ENCODE measurements at places on chromosomes 3 and 15.

GRCh38 chr3:120854908-120855526, 53.0 kb upstream of the STXBP5L start:
- no peak for DNase-seq

GRCh38 chr15:84699538-84700191, 16.3 kb downstream of the SEC11A start:
- DNase-seq, result no peak

DNA sequence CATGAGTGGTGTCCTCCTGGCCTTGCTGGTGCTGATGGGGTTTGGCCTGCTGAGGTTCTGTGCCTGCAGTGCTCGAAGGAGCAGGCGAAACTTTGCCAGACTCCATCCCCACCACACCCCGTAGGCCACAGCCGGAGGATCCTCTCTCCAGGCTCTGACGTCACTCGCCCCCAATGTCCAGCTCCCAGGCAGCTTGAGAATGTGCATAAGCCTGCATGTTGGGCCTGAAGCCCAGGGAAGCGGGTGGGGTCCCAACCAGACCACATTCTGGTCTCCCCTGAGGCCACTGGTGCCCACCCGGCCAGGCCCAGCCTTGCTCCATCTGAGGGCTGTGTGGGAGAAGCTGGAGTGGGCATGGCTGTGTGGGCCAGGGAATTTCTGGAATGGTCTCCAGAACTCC, 109.8 kb downstream of the ASB7 start:
- no peak for DNase-seq

DNA sequence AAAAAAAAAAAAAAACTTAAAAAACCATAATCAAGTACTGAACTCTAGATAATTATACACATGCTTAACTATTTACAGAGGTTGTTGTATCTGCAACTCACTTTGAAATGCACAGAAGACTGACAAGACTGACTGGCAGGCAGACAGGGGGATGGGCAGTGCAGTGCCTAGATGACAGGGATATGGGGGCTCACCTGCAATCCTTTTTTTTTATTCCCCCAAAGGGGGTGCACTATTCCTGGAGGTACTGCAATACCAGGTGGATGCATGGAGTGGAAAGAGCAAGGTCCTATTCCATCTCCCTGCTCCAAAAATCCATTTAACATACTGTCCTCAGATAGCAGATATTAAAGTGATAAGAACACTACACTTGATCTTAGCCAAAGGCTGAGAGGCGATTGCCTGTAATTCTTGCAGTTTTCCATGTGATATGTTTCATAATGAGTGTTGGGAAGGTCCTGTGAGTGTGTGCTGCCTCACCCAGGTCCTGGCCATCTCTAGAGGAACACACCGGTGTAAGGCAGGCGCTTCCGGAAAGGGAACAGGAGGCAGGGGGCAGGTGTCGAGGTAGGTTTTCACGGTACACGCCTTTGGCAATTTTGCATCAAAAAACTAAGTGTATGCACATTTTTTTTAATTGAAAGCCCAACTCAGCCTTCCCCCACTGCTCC, 22.7 kb downstream of the SEC61A1 start:
- DNase-seq, result no peak

- no peak for DNase-seq
Observed at GRCh38 chr3:72187131-72187530, 402.2 kb upstream of the PROK2 start.

DNA sequence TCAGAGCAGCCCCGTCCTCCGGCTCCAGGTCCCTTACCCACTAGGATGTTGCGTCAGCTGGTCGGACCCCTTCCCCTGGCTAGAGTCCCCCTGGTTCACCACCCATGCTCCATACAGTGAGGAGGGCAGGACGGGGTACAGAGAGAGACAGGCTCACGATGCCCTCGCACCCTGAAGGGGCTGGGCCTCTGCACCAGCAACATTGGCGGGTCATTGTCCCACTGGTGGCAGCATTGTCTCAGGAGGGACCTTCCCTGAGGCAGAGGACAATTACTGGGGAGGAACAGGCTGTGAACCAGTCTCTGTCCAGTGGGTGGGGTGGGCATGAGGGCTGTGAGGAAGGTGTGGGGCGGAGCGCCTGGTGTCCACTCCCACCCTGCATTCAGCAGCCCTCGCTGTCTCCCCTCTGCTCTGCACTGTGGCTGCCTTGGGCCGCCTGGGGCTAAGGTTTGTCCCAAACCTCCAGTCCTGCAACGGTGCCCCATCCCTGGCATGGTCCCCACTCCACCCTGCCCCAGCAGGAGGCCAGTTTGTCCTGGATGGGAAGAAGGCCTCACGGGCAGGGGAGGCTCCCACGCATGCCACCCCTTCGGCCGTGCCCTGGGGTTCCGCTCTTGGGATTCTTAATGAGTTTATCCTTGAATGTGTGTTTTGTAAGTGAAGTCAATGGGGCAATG, 48.0 kb upstream of the KLF13 start:
- DNase-seq, result no peak

DNA sequence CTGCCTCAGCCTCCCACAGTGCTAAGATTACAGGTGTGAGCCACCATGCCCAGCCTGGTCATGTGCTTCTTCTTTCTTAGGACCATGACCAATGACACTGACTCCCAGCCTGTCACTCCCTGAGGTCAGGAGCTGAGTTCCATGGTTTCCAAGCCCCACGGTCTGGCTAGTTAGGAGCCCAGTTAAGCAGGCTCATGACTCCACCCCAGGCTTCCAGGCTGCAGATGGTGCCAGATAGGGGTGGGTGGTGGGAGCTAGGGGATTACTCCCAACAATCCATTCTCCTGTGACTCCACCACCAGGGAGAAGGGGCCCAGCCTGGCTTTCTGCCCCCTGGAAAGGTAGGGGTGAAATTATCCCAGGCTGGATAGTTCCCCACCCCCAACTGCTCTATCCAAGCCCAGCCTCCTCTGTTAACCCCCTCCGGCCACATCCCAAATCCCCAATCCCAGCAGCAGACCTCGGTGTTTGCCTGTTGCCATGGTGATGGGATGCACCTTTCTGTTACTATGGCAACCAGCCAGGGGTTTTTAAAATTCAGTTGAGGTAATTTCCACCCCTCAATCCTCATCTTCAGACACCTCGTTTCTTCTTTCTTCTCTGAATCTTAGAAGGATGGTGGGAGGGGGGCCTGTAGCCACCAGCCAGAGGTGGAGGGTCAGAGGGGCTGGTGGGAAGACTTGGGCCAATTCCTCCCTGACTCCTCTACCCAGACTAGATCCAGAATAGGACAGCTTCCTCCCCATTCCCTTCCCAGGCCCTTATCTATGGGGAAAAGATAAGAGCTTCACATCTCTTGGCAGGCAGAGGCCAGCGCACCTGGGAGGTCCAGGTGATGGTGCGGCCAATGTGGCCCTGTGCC, 22.5 kb upstream of the SEMA3F start:
- DNase-seq, result no peak

- DNase-seq, result no peak
Observed at GRCh38 chr3:89932882-89933281, 825.5 kb downstream of the EPHA3 start.

- no peak for DNase-seq
Observed at GRCh38 chr3:40487172-40487571, 10.2 kb downstream of the ZNF619 start.

DNA sequence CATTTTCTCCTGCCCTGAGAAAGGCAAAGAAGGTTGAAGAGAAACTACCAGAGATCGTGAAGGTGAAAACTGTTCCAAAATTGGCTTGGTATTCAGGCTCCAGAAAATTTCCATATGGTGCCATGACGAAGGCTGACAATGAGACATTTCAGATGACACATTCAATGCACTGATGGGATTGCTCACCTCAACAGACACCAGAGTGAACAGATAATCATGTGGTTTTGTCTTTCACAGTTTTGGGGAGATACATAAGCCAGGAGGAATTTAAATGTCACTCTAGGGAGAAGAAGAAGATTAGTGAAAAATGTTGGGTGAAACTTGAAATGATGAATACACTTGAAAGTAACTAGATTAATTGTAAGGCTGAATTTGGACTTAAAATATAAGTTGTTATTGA, 339.7 kb upstream of the EPHA3 start:
- no peak for DNase-seq

DNA sequence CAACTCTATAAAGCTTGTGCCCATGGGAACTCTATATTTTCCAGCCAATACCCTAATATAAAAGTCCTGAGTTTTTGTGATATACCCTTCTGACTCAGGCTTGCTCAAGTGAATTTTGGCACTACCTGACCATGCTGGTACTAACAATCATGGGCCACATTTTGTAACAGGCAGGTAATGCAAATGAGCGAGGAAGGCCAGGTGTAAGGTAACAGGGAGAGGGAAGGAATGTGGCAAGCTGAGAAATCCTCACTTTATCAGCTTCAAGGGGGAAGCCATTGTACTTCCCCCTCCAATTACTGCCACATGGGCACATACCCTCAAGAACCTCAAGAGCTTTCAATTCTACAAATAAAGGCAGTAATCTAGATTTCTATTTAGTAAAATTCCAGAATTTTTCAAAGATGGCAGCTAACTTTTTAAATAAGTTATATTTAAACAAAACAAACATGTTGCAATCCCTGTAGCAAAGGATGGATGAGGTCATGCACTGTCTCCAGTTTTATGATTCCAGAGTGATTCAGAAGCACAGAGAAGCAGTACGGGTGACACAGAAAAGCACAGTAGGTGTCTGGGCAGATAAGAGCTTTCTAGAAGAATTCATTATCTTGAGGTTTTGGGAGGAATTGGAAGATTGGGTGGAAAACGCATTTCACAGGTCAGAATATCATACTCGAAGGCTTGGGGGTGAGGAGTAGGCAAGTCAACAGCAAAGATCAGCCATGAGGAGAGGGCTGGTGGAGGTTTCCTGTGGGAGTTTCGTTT, 87.6 kb downstream of the FOXP1 start:
- DNase-seq, result no peak

- DNase-seq, result no peak
Observed at GRCh38 chr15:57220205-57220604, 156.1 kb upstream of the CGNL1 start.

DNA sequence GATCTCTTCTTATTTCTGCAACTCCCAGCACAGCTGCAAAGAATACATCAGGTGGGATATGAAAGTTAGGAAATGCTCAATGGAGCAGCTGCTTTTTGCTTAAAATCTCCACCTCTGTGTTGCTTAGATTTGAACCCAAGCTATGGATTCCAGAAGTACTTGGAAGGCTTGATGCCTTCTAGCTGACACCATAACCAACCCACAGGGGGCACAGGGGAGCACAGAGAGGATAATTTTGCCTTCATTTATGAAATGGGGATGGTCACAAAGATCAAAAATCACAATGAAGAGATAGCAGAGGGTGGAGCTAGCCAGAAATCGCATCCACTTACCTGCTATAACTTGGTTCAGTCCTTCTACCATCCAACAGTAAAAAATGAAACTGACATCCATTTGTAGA, 75.7 kb downstream of the DUT start:
- no peak for DNase-seq

DNA sequence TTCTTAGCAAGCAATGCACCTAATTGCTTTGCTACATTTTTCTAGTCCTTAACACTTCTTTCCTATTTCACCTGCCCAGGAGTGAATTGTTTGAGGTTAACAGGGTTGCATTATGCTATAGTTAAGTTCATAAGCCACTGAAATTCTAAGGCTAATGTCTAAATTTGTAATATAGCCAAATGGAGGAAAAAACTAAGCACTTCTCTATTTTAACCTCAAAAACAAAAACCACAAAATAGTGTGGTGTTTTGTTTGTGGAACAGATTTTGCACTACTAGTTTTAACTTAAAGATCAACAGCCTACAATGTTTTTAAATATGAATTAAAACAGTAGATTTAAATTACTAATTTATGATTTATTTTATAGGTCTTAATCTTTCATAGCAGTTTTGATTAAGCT, 5.5 kb downstream of the ATOSA start:
- DNase-seq, result no peak

- no peak for DNase-seq
Observed at GRCh38 chr3:20743553-20744321, 557.7 kb upstream of the SGO1 start.

DNA sequence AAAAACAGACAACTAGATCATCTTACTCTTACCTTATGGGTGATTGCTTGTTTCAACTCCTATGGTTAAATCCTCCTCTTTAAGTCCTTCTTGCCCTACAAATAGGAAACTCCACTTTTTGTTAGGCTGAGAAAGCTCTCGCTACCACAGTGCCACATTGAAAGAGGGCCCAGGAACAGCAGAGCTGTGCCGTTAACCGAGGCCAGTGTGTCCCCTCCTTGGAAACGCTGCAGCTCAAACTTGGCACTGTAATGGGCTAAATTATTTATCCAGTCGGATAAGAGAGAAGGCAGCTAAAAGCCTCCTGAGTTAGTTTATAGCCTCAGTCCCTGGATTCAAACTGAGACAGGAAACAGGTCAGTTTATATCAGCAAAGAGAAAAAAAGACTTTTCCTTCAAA, 46.1 kb downstream of the KBTBD12 start:
- DNase-seq, result no peak

DNA sequence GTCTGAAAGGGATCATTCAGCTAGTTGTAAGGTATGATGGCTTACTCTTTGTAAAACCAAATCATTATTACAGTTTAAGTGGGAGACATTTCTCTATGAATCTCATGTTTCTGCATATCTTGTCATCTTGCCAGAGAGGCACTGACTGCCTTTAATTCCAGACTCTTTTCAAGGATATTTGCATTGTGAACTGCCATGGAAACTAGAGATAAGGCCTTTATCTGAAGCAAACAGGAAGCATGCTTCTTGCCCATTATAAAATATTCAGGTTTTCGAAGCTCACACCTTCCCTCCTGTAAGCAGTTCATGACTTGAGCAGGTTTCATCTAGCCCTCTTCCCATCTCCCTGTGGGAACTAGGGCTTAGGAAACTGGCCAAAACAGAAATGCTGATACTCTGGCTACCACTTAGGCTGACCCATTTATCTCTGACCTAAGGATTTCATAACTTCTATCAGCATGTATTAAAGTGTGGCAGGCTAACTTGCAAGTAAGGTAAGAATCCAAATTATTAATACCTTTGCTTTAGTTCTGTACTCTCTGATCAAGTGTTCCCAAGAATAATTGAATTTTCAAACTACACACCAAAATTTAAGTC, 326.6 kb upstream of the ALCAM start:
- DNase-seq, result no peak

DNA sequence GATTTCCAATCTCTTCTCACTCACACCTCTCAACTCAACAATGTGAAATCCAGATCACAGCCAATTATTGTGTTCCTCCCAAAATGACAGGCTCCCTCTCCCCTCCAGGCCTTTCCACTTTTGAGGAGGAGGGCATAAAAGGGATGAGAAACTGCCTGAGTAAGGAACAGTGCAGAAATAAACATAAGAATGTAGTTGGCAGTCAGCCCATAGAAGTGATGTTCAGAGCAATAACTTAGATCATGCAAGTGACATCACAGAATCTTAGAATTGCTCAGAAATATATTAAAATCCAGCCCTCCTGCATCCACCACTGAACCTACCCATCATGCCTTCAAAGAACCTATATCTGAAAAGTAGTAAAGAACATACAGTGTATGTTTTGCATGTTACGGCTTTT, 299.4 kb upstream of the GADL1 start:
- DNase-seq, result no peak

DNA sequence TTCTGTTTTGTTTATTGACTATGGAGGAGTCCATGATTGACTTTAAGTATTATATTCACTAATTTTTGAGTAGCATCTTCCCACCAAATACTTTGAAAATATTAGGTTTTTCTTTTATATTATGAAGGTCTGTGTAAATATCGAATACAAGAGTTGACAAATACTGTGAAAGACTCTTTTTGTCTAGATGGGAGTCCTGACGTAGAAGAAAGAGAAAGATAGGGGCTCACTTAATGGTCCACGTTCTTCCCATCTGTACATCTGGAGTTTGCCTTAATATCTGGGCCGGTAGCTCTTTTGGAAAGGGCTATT, 7.8 kb upstream of the UTS2B start:
- no peak for DNase-seq

All from endothelial cell (in vitro differentiated cells).